ENCODE measurements at places on chromosomes 11 and 22.

- no peak for DNase-seq
These were observed 28.4 kb upstream of the CACNG2 start for GRCh38 chr22:36731916-36732315.

DNA sequence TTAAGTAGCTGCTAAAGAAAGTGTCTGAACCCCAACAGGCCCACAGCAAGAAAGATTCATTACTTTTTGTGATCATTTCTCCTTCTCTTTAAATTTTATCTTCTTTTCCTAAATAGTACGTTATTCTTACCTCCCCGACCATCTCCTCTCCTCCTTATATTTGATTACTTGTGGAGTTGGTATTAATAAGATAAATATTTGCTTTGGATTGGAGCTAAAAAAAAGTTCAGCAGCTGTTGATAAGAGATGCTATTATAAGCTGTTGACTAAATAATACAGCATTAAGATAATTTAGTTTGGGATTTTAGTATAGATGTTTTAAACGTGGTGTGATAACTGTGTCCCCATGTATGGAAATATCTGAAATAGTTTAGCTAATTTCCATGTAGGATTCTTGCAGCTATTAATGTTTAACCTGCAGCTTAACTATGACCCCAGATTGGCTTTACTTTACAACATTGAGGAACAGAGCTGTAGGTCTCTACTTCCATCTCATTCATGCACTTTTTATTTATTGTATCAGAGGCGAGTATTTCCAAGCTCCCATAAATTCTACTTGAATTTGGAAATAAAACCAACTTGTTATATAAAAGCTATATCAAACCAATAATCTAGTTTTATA, 37.8 kb downstream of the ZNF143 start:
- DNase-seq = no peak

- DNase-seq = peak; percentile 92
These were observed 796 bp upstream of the YIF1A start for GRCh38 chr11:66289548-66290329.

DNA sequence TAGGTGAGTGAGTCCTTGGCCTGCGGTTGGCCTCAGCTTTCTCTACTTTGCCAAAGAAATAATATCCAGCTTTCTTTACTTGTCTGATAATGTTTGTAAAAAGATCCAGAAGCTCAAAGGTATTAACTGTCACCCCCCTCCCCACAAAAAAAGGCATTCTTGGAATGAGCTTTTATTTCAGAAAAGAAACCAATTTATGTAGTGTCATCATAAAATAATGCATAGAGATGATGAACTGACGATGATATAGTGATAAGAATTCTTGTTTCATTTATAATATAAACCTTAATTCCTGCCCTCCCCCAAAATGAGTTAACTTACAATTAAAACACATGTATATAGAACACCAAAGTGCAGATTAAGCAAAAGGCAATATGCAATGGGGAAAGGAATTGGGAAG, 191.4 kb downstream of the LARGE1 start:
- no peak for DNase-seq

GRCh38 chr11:79102840-79103239, 338.0 kb downstream of the TENM4 start:
- no peak for DNase-seq

- no peak for DNase-seq
These were observed 68.3 kb upstream of the NAV2 start for GRCh38 chr11:19644316-19644715.
